ENCODE measurements at places on chromosomes 12 and 14.
A peak's percentile ranks its signal among the peaks of the same experiment; 100 is the strongest.

GRCh38 chr14:35708062-35708461 lies 101.0 kb downstream of the RALGAPA1 start:
- DNase-seq, result no peak

GRCh38 chr12:52321418-52321817 lies 220 bp upstream of the KRT83 start:
- no peak for DNase-seq

DNA sequence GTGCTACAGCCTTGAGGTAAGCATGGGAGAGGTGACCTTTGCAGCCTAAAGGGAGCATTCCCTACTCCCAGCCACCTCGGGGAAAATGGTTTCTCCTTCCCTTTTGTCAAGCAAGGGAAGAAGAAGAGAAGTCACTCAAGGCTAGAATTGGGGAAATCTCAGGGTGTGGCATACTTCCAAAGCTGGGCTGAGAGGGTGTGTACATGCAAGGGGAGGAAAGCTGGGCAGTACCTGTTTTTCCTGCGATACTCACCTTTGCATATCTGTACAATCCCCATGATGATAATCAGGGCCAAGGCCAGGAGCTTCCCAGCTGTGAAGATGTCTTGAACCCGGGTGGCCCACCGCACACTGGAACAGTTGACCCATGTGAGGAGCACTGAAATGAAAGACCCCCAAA lies 23.8 kb upstream of the CEBPE start:
- DNase-seq, result no peak

DNA sequence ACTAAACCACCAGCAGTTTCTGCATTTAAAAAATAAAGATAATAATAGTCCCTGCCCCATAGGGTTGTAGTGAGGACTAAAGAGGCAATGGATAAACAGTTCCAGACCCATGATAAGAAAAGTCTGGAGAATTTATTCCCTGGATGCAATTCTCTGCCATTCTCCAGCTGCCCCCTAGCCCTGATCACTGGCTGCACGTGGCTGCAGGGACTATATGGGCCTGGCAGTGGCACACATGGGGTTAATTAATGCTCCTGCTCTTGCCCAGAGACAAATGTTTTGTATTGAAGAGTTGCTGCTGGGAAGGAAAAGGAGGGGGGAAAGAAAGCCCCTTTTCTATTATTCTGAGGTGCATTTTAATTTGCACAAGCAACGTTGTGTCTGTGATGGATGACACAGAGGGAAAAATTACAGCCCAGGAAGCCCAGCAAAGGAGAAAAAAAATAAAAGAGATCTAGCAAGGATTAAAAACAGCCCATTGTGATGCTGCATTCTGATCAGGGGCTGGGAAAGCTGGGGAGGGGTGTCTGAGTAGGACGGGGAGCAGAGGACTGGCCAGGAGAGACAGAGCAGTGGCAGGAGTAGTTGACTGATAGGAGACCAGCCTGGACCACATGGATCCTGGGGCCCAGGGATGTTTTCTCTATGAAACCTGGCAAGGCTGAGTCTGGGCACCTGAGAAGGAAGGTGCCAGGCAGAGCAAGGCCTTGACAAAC lies 149.3 kb downstream of the ESRRB start:
- DNase-seq, result no peak

DNA sequence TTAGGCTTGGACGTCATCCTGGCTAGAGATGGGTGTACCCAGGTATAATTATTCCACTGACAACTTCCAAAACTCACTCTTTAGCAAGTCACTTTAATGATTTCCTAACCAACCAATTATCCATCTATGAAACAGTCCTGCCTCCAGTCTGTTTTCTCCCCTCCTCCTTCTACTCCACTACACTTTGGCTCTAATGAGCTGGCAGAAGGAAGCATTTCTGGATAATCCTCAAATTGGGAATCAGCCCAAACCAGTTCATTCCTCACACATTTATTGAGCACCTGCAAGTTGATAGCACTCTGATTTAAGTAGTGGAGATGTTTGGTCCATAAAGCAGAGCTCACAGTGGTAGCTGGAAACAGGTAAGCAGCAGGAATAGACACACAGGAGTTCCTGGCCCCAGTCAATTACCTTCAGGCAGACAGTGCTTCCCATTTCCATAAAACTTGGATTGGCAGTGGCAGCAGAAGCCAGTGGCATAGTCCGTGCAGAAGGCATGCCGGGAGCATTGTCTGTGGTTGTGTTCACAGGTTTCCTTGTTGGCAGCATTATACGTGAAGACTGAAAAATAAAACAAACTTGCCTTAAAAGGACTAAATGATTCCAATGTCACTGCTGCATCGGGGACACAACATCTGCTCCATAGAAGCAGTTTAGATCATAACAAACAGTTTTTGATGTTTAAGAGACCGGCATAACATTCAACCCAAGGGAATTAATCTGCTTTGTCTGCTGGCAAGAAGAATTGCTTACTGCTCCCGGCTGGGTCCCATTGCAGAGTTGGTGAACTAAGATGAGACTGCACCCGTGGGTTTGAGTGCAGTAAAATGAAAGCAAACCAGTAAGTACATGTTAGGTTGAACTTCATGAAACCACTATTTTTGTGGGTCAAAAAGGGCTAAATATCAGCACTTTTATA lies 26.2 kb downstream of the NID2 start:
- DNase-seq, result no peak

DNA sequence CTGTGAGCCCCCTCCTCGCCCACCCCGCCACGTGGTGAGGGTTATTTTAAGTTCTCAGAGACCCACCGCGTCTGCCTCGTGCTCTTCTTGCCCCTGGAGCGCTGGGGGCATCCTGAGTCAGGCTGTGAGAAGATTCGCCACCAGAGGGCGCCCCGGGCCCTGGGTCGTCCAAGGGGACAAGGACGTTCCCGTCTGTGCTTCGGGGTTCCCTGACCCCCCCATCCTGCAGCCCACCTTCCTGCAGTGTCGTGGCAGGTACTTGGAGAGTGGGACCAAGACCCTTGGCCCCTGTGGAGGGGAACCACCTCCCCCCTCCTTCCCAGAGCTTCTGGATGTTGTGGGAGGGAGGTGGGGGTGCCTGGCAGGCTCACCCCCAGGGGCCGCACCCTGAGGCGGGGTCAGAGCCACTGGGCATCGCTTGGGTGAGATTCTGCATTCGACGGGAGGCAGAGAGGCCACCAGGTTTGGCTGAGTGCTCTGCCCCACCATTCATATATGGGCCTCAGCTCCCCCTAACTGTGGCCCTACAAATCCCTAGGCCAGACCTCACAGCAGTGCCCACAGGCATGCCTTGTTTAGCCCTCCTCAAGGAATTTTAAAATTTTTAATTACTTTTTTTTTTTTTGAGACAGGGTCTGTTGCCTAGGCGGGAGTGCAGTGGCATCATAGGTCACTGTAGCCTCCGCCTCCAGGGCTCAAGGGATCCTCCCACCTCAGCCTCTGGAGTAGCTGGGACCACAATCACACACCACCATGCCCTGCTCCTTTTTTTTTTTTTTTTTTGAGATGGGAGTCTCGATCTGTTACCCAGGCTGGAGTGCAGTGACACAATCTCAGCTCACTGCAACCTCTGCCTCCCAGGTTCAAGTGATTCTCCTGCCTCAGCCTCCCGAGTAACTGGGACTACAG lies 17.0 kb downstream of the RHOF start:
- peak; percentile 97 for DNase-seq

- DNase-seq, result no peak
Measured at GRCh38 chr12:60197589-60197988, 601.8 kb downstream of the SLC16A7 start.

DNA sequence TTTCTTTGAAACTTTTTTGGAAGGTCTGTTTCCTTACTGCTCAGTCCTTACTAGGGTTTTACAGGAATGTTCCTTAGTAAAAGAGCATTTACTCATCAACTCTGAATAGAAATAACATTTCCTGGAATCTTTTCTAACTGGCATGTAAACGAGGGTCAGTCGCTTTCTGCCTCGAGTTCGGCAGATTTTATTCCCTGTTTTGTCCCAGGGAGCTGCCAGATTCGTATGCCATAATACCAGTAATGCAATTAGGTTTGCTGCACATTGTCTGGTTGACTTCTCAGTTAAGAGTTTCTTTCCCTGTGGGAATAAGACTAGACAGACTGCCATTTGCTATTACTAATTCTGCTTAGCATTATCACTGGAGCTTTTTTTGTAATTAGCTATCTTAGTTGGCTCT lies 91.9 kb downstream of the VRK1 start:
- no peak for DNase-seq

- DNase-seq, result no peak
Measured at GRCh38 chr12:14952299-14952921, 9.0 kb downstream of the ARHGDIB start.

DNA sequence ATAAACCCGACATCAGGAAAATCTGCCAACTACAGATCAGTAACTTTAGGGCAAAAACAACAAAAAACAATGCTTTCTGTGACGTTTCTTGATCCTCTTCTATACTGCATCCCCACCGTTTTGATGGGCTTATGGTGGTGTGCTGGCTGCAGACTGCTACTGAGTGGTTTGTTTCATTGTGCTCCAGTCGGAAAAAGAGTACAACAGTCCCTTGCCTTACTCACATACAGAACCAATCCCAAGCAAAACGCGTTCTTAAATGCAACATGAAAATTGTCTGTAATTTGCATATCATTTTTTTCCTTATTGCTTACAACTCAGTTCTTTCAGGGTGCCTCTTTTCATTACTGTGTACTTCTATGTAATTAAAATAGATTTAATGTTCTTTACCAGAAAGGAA lies 2.3 kb downstream of the ETV6 start:
- DNase-seq, result no peak

DNA sequence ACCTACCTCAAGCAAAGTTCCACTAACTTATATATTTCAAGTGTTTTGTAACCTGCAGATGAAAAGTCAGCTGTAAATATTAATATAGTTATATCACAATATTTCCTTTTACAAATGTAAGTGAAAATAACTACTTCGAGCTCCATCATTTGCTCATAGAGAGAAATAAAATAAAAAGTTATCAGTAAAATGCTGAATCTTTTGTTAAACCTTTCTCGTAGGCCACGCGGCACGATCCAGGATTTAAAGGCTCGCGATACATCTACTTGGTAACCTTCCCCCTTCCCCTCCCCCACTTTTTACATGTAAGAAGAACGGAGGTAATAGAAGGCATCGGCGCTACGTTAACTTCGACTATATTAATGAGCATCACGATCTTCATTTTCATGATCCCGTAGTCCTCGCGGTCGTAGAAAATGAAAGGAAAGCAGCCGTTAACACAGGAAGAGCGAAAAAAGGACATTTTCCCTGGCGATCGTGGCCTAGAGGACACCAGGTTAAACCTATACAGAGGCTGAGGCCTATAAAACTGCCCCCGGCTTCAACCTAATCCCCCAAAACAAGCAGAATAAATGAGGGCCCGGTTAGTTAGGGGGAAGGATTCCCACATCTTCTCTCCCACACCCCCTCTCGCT lies 508 bp downstream of the HNRNPC start:
- no peak for DNase-seq

DNA sequence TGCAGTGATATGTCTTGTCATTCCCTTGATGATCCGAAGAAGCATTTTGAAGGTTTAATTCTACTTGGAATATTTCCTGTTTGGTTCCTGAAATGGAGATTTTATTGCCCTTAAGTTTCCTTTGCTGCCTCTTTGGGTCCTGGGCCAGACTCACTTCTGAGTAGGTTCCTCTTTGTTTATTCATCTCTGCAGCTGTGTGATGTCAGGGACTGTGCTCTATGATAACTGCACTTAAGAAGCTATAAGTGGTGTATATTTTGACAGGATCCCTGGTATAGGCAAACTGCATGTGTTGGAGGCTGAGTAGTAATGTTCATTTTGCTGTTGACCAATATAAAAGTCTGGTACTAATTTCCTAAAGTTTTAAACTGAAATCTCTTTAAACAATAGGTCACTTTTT lies at the start of gene KLRC4:
Gene KLRC4, minus strand, starts transcription at position 366 of the 400 bp plus-strand sequence. Its CDS starts 182 bp downstream, at position 184.
- no peak for DNase-seq

- DNase-seq, result no peak
Measured at GRCh38 chr12:79183003-79183402, 318.4 kb downstream of the SYT1 start.

DNA sequence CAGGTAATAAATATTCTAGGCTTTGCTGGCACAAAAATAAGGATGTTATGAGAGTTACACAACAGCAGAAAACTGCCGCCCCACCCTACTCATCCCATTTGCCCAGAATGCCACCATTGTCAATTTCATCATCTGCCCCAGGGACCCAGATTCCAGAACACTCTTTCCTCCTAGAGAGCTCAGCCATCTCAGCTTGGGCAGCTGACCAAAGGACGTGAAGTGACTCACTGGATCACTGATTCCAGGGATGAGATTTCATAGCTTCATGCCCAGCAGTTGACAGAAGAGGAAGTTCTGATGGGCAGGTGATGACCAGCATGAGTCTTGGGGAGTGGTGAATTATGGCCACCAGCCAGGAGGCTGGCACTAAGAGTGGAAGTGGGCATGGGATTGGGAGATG lies 450.3 kb downstream of the RMST start:
- DNase-seq, result no peak

DNA sequence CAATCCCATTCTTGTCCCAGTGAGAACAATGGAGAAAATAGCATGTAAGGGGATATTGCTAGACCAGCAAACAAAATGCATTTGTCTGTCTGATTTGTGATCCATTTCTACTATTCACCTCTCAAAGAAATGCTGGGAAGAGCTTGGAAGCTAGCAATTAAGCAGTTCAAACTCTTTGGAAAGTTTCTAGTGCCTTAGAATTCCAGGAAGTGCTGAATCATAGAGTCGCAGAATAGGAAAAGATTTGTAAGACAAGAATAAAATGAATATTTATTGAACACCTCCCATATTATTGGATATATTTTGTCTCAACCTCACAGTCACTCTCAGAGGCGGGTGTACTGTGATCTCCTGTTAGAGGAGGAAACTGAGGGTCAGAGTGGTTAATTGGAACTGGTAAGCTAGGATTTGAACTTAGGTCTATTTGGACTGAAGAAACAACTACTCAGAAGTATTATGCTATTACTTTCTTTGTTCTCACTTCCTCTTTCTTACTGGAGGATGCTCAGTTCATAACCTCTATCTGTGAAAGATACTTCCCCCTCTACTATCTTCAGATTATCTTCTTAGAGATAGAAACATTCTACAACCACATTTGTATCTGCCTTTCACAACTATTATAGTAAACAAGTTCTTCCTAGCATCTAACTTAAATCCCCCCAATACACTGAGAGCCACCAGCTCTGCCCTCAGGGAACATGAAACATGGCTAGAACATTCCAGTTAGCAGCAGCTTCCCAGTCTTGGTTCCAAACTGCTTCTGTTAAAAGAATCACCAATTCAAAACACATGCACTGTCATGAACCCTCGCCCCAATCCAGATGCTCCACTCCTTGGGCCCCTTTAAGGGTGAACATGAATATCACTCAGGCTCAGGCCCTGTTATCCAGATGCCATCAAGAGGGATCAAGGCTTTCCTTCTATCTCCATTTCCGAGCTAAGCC lies 64.2 kb downstream of the DRAM1 start:
- no peak for DNase-seq

DNA sequence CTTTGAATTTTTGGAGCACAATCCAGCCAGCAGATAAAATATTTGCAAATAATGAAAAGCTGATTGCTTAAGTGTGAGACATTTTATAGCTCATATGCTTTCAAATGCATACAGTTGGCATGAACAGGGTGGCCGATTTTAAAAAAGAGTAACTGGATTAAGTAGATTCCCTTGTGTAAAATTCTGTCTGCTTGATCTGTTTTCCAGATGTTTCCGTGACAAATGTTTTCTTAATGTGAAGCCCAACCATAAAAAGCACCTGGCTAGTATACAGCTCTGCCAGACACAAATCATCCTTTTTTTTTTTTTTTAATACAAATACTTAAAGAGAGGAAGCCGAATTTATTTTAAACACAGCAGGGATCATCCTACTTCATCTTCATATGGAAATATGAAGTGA lies 440.7 kb downstream of the CCER1 start:
- DNase-seq, result no peak

GRCh38 chr12:68118096-68118755 lies 41.3 kb downstream of the IFNG start:
- no peak for DNase-seq
